ENCODE measurements at places on chromosomes 4 and X. TPM values are rescaled to one million over a fixed set of nuclear protein-coding genes. Genes with fewer than 3 reads are reported as not detected.

Gene ABHD18
- total RNA-seq, result 11.4 TPM

Gene SPIN2A
- not detected for total RNA-seq

Gene TAB3
- total RNA-seq, result 17.1 TPM

Gene RASL11B
- 1.3 TPM for total RNA-seq

Gene ELOVL6
- 36.5 TPM for total RNA-seq

Gene TLL1
- total RNA-seq, result 0.28 TPM

Gene NKAP
- total RNA-seq, result 4.4 TPM

DNA sequence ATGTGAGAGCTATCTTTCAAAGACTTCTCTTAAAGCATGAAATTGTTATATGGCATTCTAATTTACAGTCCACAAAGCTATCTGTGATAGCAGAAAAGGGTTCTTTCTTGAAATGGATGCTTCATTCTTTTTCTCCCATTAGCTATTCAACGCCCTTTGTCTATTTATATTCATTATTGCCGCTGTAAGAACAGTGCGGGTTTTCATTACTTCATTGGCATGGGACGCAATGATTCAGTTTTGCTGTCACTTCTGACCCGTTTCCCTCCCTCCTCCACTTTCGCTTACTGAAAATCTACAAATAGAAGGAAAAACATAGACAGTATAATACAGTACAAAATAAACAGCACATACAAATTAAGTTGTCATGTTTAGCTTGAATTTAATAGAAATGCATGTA lies 394.6 kb downstream of the PCDH7 start:
- no peaks in the 10 kb centered on the region for H3K4me1 ChIP-seq
- no peaks in the 10 kb centered on the region for H3K36me3 ChIP-seq
- no peak overlapping the region for H3K4me3 ChIP-seq
- no peak overlapping the region for H3K27ac ChIP-seq
- no peak for DNase-seq
- no peaks in the 10 kb centered on the region for H3K27me3 ChIP-seq

GRCh38 chr4:15020502-15021286 lies 18.4 kb downstream of the CPEB2 start:
- no peaks in the 10 kb centered on the region for H3K4me1 ChIP-seq
- no peaks in the 10 kb centered on the region for H3K36me3 ChIP-seq
- no peak overlapping the region for H3K4me3 ChIP-seq
- no peak overlapping the region for H3K27ac ChIP-seq
- no peaks in the 10 kb centered on the region for H3K27me3 ChIP-seq

GRCh38 chr4:90095000-90095399 lies 32.2 kb upstream of the CCSER1 start:
- H3K4me3 ChIP-seq, result no peak overlapping the region
- no peak for DNase-seq
- no peaks in the 10 kb centered on the region for H3K4me1 ChIP-seq
